ENCODE measurements at places on chromosomes 6 and 20.
A peak's percentile ranks its signal among the peaks of the same experiment; 100 is the strongest.

DNA sequence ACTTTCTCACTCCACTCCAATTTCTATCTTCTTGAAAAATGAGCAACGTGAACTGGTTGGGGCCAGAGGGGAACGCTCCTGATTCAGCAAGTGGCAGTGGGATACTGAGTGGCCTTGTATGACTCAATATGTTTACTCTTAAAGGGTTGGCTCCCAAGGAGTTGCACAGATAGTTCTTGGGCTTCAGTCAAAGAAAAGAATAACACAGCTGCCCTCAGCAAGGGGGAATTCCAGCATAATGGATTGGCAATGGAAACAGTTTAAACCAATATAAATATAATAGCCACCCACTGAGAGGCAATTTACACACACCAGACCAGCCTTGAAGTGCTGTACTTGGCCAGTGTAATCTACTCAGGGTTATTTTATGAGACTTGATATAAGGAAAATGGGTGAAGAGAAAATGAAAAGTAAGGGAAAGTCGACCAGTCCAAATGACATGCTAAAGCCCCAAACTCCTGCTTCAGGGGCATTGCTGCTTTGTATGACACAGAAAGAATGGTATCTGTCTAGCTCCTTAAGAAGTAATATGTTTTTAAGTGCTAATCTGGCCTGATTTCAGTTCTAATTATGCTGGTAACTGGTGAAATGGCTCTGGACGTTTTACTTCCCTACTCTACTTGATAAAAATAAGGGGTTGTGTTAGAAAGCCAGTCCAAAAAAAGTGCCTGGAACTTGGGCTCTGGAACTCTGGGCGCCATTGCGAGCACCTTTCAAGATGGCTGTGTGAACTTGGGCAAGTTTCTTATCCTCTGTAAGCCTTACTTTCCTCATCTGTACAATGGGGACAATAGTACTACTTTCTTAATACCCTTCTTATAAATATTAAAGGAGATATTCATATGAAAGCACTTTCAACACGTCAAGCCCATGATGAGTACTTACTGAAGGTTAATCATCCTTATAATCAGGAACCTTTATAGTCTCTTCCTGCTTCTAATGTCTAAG, 712.9 kb upstream of the MAP3K7 start:
- DNase-seq: no peak

DNA sequence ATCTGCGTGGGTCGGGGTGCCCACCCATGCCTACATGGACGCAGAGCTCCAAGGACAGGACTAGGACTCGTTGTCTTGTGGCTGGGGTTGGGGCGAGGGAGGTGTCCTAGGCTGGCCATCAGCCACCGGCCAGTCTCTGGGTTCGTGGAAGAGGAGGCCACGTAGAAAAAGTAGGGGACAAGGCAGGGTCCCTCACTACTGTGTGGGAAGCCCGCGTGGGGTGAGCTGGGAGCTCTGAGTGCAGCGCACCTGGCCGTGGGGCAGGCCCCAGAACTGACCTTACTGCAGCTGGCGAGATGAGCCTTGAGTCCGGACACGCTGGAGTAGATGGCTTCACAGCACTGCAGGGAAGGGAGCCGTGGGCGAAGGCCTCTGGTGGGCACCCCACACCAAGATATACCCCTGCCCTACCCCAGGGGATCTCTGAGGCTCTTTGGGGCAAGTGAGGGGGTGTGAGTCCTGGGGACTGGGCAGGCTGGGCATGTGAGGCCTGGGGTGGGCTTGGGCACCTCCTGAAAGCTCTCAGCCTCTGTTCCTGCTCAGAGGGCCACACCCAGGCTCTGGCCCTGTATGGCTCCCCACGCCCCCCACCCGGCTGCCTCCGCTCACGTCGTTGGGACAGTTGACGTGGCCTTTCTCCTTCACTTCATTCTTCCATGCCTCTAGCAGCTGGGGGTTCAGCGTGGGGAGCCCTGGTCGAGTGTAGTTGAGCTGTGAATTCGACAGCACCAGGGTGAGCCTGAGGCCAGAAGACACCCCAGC, 5.6 kb upstream of the UCKL1 start:
- DNase-seq: no peak

DNA sequence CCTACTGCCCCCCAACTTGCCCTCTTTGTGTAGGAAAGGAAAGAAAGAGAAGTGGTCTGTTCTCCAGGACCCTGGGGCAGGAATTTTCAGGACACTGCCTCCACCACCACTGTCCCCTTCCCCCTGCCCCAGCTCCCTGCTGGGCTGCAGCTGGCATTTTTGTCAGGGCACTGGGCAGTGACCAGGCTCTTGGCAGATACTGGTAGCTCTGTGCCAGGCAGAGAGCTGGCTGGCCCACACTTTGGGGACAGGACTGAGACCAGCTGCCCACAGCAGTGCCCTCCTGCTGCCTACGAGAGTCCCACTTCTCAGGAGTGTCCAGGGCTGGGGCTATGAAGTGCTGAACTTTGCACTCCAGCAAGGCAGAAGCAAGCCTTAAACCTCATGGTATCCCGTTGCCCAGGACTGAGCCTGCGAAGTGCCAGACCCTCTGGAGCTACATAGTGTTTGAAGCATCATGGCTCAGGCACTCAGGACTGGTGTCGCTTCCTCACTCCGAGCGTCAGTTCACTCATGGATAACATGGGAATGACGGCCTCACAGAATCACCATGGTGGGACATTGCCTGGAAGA, 19.3 kb downstream of the SLC13A3 start:
- DNase-seq: peak; percentile 44

DNA sequence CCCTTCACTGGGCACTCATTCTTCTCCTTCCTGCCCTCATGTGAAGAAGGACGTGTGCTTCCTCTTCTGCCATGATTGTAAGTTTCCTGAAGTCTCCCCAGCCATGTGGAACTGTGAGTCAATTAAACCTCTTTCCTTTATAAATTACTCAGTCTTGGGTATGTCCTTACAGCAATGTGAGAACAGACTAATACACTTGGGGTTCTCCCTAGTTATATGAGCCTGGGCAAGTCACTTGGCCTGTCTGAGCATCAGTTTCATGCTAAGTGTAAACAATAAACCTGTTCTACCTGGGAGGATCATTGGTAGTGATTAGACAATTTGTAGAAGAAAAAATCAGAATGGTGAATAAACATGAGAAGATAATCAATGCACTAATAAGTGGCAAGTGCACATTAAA, 162.2 kb upstream of the ARG1 start:
- DNase-seq: no peak

DNA sequence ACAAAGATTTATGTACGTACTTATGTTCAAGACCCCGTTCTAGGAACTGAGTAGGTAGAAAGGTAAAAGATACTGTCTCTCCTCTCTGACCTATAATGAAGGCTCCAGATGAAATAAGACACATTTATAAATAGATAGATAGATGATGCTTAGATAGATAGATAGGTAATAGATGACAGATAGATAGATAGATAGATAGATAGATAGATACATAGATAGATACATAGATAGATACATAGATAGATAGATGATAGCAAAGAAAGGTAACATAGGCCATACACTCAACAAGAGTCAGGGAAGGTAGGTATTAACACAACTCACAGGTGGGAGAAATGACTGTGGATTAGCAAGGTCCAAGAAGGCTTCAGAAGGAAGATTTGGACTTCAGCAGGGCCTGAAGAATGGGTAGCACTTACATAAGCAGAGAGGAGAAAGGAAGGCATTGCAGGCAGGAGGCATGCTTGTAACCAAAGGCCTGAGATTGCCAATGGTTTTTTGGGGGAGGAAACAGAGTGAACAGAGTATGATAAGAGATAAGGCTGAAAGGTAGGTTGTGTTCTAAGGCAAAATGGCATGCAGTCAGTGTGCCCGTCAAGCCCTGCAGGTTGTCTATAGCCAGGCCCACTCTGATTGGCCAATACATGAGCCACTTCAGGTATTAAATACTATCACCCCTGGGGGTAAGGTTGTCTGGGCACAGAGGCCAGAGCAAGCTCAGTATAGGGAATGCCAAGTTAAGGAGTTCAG, 7.7 kb upstream of the MYB start:
- no peak for DNase-seq

GRCh38 chr20:46204594-46205186, 86.6 kb downstream of the CD40 start:
- DNase-seq: no peak

- DNase-seq: no peak
These were observed 4.0 kb downstream of the LRRC73 start for GRCh38 chr6:43506171-43506570.

Data from C1 segment of cervical spinal cord (tissue), 14 donors.